Fibroblast of upper back skin (primary cell): ENCODE measurements at places on chromosomes 12 and 14.

DNA sequence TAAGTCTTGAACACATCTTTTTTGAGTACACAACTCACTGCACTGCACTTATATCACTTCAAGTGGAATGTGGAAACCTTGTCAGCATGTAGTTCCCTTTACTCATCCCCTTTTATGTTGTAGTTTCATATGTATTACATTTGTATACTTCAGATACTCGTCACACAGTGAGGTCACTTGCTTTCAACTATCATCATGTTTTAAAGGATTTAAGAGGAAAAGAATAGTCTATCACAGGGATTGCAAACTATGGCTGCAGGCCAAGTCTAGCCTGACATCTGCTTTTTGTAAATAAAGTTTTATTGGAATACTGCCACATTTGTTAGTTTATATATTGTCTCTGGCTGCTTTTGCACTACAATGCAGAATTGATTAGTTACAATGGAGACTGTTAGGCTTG is 24.3 kb downstream of the CNOT2 start:
- peak; percentile 67 for DNase-seq

DNA sequence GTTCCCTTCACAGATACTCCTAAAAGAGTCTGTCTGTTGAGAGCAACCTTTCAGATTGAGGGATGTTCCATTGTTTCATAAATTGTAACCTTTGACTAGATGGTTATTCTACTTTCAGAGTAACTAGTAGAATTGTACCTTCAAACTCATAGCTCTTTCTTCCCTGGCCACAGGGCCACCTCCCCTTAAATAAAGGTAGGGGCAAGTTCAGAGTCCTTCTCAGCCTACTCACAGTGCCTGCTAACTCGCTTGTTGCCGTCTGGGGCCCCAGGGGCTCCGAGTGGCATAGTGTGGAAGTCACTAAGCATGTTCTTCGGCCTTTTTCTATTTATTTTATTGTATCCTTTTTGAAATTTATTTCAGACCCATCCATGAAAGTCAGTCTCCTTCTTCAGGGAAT is 250.4 kb downstream of the ALX1 start:
- DNase-seq = no peak

- peak; percentile 84 for DNase-seq
These were observed 76.3 kb downstream of the SCAF11 start for GRCh38 chr12:45914090-45914489.

- DNase-seq = peak; percentile 98
These were observed 16.3 kb downstream of the DYNC1H1 start for GRCh38 chr14:101980700-101981099.

DNA sequence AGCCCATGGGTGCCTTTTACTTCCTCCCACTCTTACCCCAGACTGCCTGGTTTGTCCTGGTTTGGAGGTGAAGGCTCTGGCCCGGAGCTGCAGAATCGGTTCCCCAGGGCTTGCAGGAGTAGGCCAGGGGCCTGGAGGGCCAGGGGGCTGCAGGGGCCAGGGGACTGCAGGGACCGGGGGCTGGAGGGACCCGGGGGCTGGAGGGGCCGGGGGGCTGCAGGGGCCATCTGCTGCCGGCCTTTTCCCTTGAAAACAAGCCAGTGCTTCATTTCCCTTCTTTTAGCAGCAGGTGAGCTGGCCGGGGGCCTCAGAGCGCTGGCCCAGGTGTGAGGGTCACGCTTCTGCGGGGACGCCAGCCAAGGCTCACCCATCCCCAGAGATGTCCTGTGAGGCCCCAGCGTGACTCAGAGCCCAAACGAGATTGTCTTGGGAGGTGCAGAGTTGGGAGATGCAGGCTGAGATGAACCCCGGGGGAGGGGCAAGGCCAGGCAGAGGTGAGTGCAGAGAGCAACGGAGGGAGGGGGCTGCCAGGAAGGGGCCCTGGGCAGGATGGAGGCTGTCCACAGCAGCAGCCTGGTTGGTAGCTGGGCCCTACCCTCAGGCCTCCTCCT is 154.9 kb downstream of the KIF26A start:
- DNase-seq = no peak

- no peak for DNase-seq
These were observed 139.0 kb downstream of the DPF3 start for GRCh38 chr14:72754949-72755348.

DNA sequence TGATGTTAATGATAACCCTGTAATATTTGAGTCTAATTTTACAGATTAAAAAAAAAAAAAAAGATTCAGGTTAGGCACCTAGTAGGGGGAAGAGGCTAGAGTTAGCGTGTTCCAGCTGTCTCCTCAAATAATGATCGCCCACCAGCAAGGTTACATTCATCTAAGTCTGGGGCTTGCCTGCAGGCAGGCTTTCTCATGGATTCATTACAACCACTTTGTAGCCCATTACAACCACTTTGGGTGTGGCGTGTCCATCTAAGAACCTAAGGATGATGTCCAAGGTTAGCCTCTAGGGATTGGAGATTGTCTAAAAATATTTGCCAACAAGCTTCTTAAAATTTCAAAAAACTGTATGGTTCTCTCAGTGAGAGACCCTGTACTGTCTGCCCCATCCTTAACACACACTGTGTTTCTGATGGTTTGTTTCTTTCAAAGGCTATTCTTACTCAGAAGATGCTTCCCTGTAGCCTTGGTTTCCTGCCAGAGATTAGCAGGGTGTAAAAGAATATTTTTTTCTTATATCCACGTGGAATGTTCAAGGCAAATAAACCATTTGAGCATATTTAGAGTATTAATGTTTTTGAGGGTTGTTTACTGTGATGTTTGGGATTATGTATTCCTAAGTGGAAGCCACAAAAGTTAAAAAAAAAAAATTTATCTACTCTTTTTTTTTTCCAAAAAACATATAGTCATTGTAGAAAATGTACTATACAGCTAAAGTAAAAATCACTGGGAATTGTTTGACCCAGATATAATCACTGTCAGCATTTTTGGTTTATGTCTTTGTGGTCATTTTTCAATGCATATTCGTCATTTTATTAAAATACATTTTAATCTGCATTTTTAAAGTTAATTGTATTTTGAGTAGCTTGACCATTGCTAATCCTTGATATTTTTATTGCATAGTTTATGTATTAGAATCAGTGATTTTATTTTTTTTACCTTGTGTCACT is 1.7 kb downstream of the DYNC1H1 start:
- no peak for DNase-seq

DNA sequence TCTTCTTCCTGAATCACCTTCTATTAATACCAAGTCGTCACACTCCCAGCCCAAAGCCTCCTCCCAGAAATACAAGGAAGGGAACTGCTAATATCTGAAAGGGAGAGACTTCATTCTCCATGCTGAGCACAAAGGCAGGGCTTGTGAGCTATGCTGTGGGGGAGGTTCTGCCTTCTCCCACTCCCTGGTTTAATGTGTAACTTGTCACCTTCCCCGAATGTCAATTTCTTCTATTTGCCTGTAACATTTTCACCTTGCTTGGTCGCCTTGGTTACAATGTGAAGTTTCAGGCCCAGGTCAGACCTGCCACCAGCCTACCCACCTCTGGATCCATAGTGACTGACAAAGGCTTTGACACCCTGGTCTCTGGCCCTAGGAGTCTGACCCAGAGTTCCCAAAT is 82.0 kb upstream of the ESRRB start:
- no peak for DNase-seq

DNA sequence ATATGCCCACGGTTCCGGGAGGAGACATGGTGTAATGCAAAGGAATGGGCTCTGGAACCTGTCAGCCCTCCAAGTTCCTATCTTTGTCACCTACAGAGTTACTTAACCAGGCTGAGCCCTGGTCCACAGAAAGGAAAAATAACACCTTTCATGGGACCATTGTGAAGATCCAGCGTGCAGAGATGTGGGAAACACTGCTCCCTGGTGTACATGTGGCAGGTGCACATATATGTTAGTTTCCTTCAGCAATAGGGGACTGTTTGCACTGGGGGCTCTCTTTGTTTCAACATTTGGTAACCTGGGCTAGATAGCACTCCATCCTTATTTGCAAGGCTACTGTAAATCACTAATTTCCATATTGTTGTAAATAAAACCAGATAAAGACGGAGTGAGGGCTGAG is 72.3 kb downstream of the ANO2 start:
- peak; percentile 50 for DNase-seq

DNA sequence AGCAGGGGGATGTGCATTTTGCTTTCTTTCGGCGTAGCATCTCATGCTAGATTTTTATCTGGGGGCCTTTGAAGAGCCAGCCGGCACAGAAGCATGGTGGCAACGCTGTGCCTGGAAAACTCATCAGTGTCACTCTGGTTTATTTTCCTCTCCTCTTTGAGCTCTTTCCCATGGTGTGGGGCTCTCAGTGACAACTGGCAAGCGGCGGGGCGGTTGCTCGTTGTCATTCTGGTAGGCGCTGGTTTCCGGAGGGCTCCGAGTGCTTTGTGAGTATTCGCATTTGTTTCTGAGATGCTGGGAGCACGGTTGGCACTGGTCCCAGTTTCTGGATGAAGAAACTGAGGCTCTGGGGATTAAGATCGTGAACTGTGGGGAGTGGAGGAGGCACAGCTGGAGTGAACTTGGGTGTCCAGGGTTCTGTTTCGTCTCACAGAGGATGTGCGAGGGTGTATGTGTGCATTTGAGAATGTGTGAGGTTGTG is 23.3 kb downstream of the TPCN1 start:
- DNase-seq = no peak

- DNase-seq = no peak
These were observed 51.1 kb upstream of the PWP1 start for GRCh38 chr12:107634530-107634929.

GRCh38 chr14:43204816-43205215 is 1302.3 kb downstream of the FSCB start:
- no peak for DNase-seq

GRCh38 chr12:39341179-39341578 is 101.7 kb downstream of the KIF21A start:
- DNase-seq = no peak

DNA sequence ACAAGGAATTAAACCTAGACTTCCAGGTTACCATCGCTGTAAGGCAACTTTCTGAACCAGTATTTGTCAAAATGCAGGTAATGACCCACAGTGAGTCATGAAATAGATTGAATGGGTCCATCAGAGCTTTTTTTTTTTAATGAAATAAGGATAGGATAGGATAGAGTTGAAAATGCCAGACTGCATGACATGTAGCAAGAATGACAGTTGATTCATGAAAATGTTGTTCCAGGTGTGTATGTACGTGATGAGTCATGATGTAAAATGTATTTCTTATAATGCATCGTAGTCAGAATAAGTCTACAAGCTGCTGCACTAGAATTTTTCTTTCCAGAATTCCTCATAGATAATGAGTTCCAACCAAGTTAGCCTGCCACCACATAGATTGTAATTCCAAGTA is 184.4 kb upstream of the BCL2L14 start:
- DNase-seq = no peak

DNA sequence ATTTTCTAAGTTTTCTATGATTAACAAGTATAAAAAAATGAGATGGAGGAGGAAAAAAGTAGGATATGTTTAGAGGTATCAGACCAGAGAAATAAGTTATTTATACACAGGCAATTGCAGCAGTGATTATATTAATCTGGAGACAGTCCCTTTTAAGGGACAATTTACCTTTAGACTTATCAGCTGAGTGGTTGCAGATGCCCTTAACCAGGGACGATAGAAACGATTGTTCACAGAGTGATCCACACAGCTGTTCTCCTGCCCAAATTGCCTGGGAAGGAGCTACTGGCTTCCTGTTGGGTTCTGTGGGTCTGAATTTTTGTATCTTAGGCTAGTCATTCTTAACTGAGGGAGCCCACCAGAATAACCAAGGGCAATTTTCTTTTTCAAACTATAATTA is 66.4 kb downstream of the GCH1 start:
- no peak for DNase-seq

- no peak for DNase-seq
These were observed 61.1 kb upstream of the TMEM132D start for GRCh38 chr12:129964826-129965457.

- peak; percentile 79 for DNase-seq
These were observed 106.7 kb upstream of the MIS18BP1 start for GRCh38 chr14:45359746-45360145.

DNA sequence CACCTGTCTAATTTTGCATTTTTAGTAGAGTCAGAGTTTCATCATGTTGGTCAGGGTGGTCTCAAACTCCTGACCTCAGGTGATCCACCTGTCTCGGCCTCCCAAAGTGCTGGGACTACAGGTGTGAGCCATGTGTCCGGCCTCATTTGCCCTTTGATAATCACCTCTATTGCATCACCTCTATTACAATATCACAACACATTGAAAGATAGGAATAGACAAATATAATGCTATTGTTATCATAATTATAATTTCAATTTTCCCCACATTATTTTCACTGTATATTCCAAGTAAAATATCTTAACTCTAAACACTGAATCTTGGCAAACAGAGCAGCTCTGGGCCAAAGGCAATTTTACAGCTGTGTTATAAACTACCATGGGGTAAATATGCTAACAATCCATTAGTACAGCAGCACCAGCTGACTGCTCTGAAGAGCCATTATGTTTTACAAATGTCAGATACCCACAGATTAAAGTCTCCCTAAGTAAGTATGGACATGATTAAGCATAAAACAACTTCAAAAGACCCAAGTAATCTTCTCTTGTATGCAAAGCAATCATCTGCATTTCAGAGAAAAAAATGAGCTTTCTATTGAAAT is 173.2 kb downstream of the MED13L start:
- no peak for DNase-seq

DNA sequence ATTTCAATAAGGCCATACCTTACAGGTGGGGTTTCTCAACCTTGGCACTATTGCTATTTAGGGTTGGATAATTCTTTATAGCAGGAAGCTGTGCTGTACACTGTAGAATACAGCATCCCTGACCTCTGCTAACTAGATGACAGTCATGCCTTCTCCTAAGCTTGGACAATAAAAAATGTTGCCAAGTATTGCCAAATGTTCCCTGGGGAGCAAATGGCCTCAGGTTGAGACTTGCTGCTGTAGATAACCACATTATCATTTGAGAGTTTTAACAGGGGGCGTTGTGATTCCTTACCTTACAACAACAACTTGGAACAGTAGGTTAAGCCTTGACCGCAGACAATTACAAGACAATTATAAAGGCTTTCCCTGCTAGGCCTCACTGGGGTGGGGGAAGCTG is 1073.6 kb upstream of the TMEM132C start:
- DNase-seq = no peak

- no peak for DNase-seq
These were observed 1.2 kb downstream of the FBRSL1 start for GRCh38 chr12:132491138-132491663.

DNA sequence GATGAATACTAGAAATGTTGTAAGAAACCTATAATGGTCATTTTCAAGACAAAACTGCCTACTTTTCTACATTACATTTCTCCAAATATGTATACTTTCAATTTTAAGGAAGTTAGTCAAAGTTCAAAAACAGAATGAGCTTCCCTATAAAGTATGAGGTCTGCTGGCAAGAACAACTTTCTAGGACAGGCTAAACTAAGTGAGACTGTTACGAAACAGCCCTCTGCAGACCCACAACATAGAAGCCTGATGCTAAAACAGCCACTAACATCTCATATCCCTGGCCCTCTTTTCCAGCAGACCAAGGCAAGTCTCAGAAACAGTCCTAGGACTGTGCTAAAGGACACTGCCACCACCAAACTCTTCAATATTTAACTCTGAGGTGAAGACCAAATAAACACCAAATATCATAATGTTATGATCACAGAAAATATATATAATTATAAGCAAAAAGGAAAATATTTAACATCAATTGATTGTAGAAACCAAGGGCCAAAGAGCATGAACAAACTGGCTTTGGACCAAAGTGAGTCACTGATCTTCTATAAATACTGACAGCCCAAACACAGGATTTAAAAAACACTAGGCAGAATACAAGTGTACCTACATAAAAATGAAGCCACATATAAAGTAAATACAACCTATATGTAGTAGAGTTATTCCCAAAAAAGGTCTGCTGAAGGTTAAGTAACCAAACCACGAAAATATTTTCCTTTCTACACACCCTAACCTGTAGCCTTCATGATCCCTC is 27.7 kb downstream of the PPP4R3A start:
- DNase-seq = peak; percentile 20
